ENCODE measurements at places on chromosomes 2 and 18. TPM values are rescaled to one million over a fixed set of nuclear protein-coding genes. Genes with fewer than 3 reads are reported as not detected.

DNA sequence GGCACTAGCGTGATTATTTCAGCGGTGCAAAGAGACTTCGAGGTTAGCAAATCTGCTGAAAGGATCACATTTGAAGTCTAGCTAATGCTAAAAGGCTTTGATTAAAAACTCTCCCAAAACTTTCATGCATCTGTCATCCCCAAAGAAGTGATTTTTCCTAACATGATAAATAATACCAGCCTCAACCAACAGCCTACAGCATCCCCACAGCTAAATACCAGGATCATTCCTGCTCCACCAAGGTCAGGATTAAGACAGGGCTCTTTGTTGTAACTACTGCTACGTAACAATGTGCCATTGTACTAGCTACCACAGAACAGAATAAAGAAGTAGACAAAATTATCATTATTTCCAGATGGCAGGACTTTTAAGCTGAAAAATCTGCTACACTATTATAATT is 1.6 kb downstream of the OR6B3 start:
- no peak for DNase-seq

- no peak for DNase-seq
Measured at GRCh38 chr2:148590612-148591011, 53.9 kb upstream of the EPC2 start.

- peak; percentile 63 for DNase-seq
Measured at GRCh38 chr2:222903234-222904220, 42.7 kb downstream of the ACSL3 start.

- no peak for DNase-seq
Measured at GRCh38 chr2:129103936-129104878, 785.5 kb upstream of the HS6ST1 start.

- no peak for DNase-seq
Measured at GRCh38 chr2:124193706-124194105, 168.6 kb downstream of the CNTNAP5 start.

GRCh38 chr2:194096402-194096801 is 1560.6 kb upstream of the SLC39A10 start:
- no peak for DNase-seq

GRCh38 chr2:10196110-10196892 is 73.8 kb downstream of the RRM2 start:
- peak; percentile 97 for DNase-seq

GRCh38 chr2:85868822-85869221 is 20.0 kb downstream of the ST3GAL5 start:
- no peak for DNase-seq

DNA sequence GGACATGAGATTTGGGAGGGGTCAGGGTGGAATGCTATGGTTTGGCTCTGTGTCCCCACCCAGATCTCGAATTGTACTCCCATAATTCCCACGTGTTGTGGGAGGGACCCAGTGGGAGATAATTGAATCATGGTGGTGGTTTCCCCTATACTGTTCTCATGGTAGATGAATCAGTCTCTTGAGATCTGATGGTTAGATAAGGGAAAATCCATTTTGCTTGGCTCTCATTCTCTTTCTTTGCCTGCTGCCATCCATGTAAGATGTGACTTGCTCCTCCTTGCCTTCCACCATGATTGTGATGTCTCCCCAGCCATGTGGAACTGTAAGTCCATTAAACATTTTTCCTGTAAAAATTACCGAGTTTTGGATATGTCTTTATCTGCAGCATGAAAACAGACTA is 80.9 kb upstream of the GALNT5 start:
- DNase-seq, result no peak

GRCh38 chr2:63073994-63074393 is 23.4 kb downstream of the OTX1 start:
- no peak for DNase-seq

The ZSWIM2 gene
- 0.05 TPM for polyA plus RNA-seq

The KLF7 gene
- polyA plus RNA-seq, result 7.5 TPM

The SRD5A2 gene
- polyA plus RNA-seq, result not detected

The ACP1 gene
- 88.9 TPM for polyA plus RNA-seq

The STPG4 gene
- 0.20 TPM for polyA plus RNA-seq

The CIB4 gene
- polyA plus RNA-seq, result not detected
